Central memory CD4-positive, alpha-beta T cell (primary cell): ENCODE measurements at places on chromosomes 4 and X.

GRCh38 chr4:175369087-175369486, 443.0 kb downstream of the GPM6A start:
- DNase-seq, result no peak

DNA sequence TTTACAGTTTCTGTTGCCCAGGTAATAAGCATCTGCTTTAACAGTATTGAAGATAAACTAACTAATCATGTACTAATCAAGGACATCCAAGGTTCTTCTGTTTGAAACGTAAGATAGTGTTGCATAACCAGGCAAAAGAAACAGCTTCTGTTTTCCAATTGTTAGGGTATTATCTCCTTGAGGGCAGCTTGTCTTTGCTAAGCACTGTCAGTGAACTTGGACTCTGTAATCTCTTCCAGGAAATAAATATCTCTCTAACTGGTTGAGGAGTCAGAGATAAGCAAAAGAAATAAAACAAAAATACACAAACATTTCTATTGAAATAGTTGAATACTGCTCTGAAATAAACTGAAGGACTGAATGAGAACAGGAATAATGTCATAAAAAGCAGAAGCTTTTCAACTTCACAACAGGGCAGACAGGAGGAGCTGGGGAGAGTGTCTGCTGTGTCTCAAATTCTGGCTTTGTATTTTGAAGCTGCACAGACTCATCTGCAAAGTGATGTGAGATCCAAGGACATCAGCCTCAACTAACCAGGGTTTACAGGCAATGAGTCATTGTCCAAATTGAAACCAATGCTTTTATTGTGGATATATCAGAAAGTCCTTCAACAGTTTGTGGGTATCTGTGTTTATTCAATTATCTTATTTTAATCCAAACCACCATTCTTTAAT, 1253.0 kb upstream of the PCDH7 start:
- DNase-seq, result no peak

GRCh38 chr4:95627709-95628108, 78.9 kb upstream of the UNC5C start:
- DNase-seq, result no peak

DNA sequence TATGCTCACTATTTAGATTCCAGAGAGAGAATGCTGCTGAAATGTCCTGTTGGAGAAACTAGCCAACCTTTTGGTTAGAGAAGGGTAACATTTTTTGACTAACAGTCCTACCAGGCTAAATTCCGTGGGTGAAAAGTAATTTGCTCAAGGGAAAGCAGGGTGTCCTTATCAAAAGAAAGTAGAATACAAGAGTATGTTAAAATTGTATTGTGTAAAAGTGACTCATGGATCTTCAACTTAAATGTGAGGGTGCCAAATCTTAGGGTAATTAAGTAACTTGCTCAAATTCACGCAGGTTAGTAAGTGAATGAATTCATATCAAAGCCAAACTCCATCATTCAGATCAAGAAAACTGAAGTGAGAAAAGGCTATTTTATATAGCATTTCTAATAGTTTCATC, 81.7 kb downstream of the PCDH7 start:
- no peak for DNase-seq

DNA sequence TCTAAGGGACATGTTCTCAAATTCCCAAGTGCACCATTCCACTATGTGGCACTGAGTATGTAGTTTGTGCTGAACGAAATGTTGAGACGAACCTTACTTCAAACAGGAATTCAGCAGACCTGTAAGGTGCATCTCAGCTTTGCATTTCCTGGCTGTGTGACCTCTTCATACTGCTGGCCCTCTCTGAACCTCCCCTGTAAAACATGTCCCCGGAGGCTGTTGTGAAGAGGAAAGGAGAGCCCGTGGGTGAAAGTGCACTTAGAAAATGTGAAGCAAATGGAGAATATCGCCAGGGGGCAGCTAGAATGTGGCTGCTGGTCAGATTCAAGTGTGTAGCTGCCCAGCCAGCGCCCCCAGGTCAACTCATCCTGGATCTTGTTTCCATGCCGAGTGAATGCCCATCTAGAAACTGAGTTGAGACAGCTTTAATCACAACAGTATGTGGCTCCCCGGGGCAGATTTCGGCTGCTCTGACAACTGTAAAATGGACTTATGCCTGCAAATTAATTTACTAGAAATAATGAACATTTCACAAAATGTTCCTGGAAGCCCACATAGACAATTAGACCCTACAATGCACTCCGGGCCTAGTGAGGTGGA, 263.3 kb downstream of the EVC2 start:
- DNase-seq, result no peak

GRCh38 chr4:70703619-70704214, 15.4 kb downstream of the UTP3 start:
- peak; percentile 17 for DNase-seq

GRCh38 chr4:26724534-26724933, 136.1 kb upstream of the STIM2 start:
- no peak for DNase-seq

- peak; percentile 15 for DNase-seq
Observed at GRCh38 chr4:152327606-152328453, 208.1 kb downstream of the FBXW7 start.

GRCh38 chrX:112818114-112819007, 22.3 kb downstream of the AMOT start:
- no peak for DNase-seq

- no peak for DNase-seq
Observed at GRCh38 chrX:125769628-125770027, 396.5 kb downstream of the DCAF12L2 start.

GRCh38 chr4:70691661-70692060, 3.3 kb downstream of the UTP3 start:
- no peak for DNase-seq

- no peak for DNase-seq
Observed at GRCh38 chrX:106875151-106875550, 28.0 kb downstream of the RIPPLY1 start.

DNA sequence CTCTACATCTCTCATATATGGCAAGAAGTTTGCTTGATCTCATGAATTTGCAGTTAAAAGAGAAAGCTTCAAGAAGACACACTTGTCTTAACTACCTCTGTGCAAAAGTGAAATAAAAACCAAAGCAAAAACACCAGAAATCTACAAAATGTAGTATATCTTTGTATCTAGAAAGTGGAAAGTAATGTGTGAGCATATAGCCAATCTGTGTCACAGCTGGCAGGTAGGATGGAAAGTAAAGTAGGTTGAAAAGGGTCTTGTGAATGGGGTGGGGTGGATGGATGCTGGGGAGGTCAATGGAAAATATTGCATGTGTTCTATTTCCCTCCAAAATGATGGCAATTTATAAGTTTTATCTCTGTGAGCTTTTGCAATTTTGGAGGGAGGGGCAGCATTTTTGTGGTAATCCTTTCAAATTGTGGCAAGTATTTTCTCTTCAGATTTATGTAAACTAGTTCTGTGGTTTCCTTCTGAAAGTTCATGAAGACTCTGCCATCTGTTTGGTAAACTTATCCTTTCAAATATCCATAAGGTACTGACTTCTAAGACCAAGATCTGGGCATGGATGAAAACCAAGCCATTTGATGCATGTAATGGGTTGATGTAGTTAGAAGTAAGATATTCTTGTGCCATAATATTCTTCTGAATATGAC, 215.9 kb upstream of the GIMD1 start:
- DNase-seq, result no peak

- DNase-seq, result no peak
Observed at GRCh38 chr4:54607067-54607466, 50.7 kb upstream of the KIT start.

- DNase-seq, result no peak
Observed at GRCh38 chrX:46463682-46464081, 81.5 kb downstream of the ZNF674 start.
